ENCODE measurements at places on chromosomes 2 and 18.

GRCh38 chr2:176577054-176577453, 307.8 kb downstream of the MTX2 start:
- DNase-seq, result no peak

DNA sequence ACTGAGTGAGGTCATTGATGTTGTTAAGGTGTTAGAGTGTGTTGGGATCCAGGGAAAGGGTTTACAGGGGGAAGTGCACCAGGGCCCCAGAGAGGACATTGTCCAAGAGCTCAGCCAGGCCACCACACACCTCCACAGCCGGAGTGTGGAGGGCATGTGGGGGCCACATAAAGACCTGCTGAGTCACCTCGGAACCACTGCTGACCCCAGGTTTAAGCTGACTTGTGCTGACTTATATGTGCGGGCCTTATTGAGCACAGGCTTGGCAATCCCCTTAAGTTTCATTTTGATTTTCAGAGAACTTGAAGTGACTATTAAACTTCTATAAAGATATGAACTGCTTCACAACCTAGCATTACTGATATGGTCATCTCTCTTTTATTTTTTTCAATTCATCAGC, 166.2 kb upstream of the MAP3K20 start:
- DNase-seq, result no peak

- no peak for DNase-seq
Observed at GRCh38 chr2:39667104-39667885, 1.6 kb downstream of the TMEM178A start.

DNA sequence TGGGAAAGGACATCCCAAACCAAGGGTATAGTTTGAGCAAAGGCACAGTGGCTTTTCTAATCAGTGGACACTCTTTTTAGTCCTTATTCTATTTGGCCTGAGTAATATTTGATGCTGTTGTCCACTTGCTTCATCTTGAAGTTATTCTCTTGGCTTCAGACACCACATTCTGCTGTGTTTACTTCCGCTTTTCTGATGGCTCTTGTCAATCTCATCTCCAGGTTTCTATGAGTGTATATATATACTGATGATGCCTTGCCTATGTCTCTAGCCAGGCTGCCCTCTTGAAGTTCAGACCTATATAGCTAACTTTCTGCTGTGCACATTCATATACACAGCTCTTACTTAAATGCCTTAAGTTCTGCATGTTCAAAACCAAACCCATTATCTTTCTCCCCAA, 83.1 kb downstream of the EFEMP1 start:
- DNase-seq, result no peak

GRCh38 chr2:71589763-71590162, 136.4 kb downstream of the DYSF start:
- no peak for DNase-seq

GRCh38 chr2:172561270-172561669, 5.4 kb downstream of the PDK1 start:
- no peak for DNase-seq

Measured in stimulated activated CD4-positive, alpha-beta T cell treated with anti-CD3 and anti-CD28 coated beads, Interleukin-1b, Interleukin-23, amount 100 ng/mL, for 1 hour (primary cell).